Left renal cortex interstitium (tissue), 4 donors: ENCODE measurements at places on chromosomes 11 and 22. TPM values are rescaled to one million over a fixed set of nuclear protein-coding genes. Genes with fewer than 3 reads are reported as not detected.

The PDGFB gene
- polyA plus RNA-seq: 15.6 TPM

DNA sequence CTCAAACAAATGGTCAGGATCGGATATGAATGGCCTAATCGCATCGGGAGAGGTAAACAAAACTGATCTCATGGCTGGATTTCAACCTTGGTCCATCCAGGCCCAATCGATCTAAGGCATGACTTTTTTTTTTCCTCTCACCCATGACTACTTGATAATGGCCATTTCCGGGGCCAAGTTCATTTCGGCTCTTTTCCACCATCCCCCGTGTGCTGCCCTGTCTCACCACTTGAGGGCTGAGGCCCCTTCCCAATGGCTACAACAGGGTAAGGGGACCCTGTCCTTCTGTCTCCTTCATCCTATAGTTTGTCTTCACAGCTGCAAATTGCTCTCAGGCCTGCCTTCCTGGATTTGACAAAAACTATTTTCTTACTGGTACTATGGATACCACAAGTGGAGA, 26.7 kb downstream of the GRAP2 start:
- no peak for DNase-seq

- no peak for DNase-seq
These were observed 24.4 kb downstream of the SHANK3 start for GRCh38 chr22:50696799-50697561.

The OR56B1 gene
- not detected for polyA plus RNA-seq

The P4HA3 gene
- 1.2 TPM for polyA plus RNA-seq

The TUB gene
- 21.5 TPM for polyA plus RNA-seq

DNA sequence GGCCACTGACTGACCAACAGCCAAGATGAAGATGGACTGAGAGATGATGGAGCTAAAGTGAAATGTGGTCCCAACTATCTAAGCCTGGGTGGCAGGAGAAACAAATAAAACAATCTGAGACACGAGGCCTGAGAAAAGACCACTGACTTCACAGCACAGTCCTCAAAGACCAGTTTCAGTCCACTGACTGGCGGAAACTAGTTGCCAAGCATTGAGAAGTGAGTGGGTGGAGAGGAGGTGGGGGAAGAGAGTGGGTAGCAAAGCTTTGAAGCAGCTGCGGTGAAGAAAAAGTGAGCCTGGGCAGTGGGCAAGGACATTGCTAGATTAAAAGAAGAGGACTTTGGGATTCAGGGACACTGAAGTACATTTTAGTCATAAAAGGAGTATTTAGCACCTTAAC, 1.9 kb downstream of the MS4A1 start:
- no peak for DNase-seq

The NAV2 gene
- polyA plus RNA-seq: 61.7 TPM
